Urinary bladder (tissue), 4 donors: ENCODE measurements at places on chromosomes 1 and 21. TPM values are rescaled to one million over a fixed set of nuclear protein-coding genes. Genes with fewer than 3 reads are reported as not detected.

- DNase-seq = no peak
Observed at GRCh38 chr1:154772606-154773506, 97.2 kb downstream of the KCNN3 start.

DNA sequence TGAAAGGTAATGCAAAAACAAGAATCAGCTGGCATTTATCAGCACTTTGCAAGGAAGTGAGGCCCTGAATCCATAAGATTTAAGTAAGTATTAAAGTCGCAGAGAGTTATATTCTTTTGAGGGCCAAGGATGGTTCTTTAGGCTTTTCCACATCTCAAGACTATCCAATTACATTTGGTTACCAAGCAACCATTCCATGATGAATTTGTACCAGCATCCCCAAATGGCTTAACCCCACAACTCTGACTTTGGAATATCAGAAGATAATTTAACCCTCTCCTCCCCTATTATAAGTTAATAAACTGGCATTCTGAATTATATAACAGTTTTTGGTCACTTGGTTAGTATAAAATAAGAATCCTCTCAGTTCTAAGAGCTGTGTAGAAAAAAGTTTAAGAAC lies 2.8 kb downstream of the PHTF1 start:
- no peak for DNase-seq

- DNase-seq = no peak
Observed at GRCh38 chr1:70764747-70765146, 282.9 kb downstream of the PTGER3 start.

DNA sequence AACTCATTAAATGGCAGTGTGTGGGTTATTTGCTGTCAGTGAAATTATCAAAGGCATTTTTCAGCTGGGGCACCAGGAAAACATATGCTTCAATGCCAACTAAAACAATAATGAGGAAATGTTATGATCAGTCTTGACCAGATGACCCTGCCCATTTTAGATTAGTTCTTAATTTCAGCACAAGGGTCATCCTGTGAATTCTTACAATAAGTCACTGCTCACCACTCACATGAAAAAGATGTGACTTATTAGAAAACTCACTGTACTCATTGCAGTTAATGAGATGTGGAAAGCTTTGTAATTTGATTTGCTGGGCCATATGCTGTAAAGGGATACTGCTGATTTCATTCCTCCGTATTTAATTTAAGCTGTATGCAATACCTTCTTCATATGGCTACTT lies 178.5 kb upstream of the LMO4 start:
- no peak for DNase-seq

DNA sequence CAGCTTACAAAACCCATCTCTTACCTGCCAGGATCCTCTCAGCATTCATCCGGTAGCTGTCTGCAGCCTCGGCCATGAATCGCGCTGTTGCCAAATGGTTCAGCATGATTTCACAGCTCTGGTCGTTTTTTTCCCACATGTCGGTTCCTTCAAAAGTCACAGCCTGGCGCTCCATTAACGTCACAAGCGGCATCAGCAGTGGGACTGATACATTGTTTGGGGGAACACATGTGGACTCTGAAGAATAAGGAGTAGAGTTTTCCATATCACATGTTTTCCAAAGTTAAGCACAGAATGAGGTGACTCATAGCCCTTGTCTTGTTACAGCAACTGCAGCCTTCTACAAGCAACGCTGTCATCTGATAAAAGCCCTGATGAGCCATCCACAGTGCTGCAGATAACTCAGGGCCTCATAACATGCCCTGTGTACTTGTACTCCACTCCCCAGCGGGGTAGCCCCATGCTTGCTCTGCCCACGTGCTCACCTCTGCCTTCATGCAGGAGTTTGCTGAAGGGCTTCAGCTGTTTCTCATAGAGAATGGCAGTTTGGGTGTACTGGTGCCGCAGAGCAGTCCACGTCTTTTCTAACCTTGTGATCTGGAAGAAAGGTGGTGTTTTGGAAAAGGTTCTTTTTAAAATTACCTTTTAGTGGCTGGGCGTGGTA lies 114.2 kb downstream of the BCAR3 start:
- DNase-seq = no peak

OR2T2 gene
- not detected for total RNA-seq

CHODL gene
- 31.8 TPM for total RNA-seq

OLIG2 gene
- not detected for total RNA-seq

SPRR5 gene
- not detected for total RNA-seq
